ENCODE measurements at places on chromosomes 7 and 10.

- DNase-seq = no peak
Measured at GRCh38 chr7:5284304-5285281, 1.9 kb downstream of the SLC29A4 start.

GRCh38 chr10:94424714-94425337 lies 22.5 kb downstream of the TBC1D12 start:
- DNase-seq = no peak

GRCh38 chr10:16384021-16384420 lies 52.8 kb upstream of the PTER start:
- no peak for DNase-seq

DNA sequence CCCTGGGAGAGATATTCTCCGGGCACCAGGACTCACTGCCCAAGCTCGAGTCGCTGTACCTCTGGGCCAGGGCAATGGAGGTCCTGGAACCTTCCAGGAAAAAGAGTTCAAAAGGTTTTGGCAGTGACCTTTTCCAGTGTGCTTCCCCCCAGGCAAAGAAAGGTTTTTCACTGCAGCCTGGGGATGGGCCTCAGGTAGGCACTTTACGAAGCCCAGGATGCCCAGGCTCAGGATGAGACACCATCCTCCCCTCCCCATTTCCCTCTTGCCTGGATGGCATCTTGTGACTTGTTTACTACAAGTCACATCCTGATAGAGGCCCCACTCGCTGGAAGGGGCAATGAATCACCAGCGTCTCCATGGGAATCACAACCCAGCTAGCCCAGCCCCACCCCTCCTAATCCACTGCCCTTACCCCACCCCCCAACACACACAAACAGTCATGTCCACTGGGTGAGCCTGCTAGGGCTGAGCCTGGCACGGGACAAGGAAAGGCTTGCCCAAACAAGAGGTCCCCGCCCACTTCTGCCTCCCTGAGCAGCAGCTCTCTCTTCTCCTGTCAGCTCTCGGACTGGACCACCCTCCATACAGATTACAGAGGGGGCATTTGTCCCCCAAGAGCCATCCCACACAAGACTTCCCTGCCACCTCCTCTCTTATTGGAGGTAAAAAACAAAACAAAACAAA lies 93.8 kb upstream of the SMNDC1 start:
- peak; percentile 18 for DNase-seq

GRCh38 chr10:8700689-8701088 lies 646.2 kb downstream of the GATA3 start:
- no peak for DNase-seq

GRCh38 chr10:17101257-17101909 lies 28.2 kb downstream of the CUBN start:
- no peak for DNase-seq

- no peak for DNase-seq
Measured at GRCh38 chr7:22193450-22193983, 163.4 kb downstream of the RAPGEF5 start.

GRCh38 chr10:125774581-125775191 lies 935 bp downstream of the MMP21 start:
- DNase-seq = no peak

DNA sequence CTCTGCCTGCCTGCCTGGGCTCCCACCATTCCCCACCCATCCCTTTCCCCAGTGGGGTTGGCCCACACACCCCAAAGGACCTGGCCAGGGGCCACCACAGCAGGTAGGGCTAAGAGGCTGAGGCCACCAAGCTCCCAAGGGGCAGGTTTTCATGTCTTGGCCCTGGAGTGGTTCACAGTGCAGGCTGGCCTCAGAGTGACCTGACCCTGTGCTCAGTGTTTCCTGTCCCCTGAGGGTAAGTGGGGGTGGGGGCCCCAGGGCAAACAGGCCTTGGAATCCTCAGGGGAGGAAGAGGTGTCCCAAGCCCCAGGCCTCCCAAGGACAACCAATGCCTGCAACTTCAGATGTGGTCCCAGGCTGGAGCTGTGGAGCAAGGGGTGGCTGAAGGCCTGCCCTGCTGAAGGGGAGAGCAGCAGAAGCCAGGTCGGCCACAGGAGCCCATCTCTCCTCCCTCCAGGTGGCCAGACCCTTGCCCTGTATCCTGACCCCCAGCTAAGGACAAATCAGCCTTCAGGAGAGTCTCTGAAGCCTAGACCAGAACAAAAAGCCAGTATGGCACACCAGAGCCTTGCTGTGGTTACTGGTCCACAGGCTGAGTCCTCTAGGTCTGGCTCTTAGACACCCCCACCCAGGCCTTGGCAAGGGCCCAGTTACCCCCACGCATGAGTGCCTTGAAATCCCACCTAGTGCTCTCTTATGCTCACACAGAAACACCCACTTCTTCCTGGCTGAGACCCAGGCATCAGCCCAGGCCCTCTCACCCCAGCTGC lies 27.6 kb downstream of the POLL start:
- DNase-seq = no peak

GRCh38 chr7:85185424-85186082 lies 1.3 kb downstream of the SEMA3D start:
- peak; percentile 16 for DNase-seq

GRCh38 chr10:108905821-108906220 lies 1017.5 kb downstream of the XPNPEP1 start:
- no peak for DNase-seq

DNA sequence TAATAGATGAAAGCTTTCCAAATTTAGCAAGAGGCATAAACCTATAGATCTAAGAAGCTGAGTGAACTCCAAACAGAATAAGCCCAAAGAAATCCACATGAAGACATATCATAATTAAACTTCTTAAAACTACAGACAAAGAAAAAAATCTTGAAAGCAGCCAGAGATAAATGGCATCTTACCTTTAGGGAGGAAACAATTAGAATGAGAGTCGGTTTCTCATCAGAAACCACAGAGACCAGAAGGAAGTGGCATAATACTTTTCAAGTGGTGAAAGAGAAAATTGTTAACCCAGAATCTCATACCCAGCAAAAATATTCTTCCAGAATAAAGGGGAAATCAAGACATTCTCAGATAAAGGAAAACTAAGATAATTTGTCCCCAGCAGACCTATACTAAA lies 98.9 kb upstream of the NANOS1 start:
- no peak for DNase-seq

DNA sequence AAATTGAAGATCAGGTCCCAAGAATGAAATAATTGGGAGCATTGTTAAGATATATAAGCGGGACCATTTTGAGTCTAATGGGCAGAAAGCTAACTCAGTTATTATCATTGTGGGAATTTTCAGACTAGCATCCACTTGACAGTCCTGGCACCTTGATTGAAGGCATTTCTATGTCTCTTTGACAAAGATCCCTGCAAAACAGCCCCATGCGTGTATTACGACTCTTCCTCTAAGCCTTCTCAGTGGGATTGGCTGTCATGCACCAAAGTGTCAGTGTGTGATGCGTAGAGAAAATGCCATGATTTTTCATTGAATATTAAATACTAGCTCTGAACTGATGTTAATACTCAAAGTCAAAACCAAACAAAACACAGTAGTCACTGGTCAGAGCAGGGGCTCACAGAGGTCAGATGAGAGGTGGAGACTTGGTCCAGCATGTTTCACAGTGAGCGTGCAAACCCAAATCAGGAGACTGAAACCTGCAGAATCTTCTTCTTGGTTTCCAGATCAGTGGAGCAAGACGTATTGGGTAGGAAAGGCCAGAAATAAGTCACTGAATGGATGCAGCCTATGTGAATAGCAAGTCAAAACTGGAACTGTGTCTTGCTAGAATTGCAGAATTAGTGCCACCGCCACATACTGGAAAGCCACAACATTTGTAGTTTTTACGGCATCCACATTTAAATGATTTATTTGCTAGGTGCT lies 303.6 kb upstream of the AKR1E2 start:
- no peak for DNase-seq

DNA sequence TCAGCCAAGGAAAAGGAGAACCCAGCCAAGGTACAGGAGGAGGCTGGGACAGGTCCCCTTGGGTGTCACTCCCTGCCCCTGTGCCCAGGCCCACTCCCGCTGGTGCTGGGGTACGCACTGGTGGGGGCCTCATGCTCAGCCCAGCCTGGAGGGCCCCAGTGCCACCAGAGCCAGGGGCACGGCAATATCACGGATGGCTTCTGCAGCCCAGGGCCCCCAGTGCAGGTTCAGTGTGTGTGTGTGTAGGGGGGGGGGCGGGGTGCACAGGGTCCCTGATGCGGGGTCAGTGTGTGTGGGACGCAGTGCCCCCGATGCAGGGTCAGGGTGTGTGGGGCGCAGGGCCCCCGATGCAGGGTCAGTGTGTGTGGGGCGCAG lies 23.4 kb upstream of the ZNF716 start:
- no peak for DNase-seq

DNA sequence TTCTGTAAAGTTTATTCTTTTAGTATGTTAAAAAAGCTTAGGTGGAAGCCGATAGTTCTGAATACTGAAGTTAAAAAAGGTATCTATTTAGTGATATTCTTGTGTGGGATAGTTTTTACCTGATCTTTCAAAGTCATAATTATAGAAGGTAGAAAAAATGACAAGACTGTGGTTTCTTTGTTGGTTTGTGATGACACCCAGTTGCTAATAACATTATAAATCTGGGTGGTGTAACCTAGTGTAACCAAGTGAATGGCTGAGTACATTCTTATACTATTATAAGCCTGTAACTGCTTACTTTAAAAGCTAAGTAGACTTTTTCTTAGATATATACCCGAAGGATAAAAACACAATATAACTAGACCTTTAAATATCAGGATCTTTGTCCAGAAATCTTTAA lies 2.3 kb downstream of the CDK13 start:
- no peak for DNase-seq

- no peak for DNase-seq
Measured at GRCh38 chr10:88974012-88974411, 16.6 kb upstream of the FAS start.

DNA sequence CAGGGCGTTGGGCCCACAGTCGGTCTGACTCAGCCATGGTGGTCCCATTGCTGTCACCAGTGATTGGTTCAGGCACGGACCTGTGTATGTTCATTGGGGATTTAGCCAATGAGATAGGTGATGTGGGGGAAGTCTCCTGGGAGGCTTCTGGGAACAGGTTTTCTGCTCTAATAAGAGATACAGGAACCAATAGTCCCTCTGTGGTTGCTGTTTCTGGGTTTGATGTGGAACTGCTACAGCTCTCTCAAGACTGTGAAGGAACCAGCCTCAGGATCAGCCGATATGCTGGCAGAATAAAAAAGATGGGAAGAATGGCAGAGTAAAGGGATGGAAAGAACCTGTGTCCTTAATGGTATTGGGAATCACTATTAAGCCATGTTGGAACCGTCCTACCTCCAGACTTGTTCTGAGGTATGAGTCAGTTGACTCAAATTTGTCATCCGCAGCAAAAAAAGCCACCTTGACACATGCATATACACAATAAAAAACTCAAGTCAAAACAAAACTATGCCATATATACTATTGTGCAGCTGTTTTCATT lies 70.6 kb downstream of the MCMBP start:
- DNase-seq = no peak

DNA sequence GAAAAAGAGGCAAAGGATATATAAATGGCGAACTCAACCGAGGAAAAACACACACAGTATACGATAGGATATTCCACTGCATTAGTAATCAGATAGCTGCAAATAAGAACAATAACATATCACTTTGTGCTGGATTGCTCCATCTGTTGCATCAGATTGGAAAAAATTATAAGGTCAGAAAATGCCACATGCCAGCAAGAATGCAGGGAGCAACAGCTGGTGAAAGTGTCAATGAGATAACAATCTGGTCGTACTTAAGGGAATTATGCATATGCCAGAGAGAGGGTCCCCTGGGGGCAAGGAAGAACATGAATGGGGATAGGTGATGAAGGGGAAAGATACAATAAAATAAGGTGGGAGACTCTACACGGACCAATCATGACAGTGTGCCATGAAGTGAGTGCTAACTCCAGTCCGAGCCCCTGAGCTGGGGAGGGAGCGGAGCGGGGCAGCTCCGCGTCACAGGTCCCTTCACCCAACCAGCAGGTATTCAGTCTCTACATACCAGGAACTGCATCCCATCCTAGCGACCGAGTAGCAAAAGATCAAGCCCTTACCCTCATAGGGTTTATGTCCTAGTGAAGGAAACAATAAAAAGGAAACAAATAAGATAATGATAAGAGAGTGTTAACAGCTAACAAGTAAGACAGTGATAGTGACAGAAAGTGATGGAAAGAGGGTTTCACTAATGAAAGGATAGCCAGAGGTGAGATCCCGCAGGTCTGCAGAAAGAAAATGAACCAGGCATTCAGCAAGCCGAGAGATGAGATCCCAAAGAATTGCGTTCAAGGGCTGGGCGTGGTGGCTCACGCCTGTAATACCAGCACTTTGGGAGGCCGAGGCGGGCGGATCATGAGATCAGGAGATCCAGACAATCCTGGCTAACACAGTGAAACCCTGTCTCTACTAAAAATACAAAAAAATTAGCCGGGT lies 9.4 kb downstream of the MPP7 start:
- DNase-seq = no peak

- DNase-seq = peak; percentile 31
Measured at GRCh38 chr10:30999070-30999712, 32.5 kb downstream of the ZNF438 start.

DNA sequence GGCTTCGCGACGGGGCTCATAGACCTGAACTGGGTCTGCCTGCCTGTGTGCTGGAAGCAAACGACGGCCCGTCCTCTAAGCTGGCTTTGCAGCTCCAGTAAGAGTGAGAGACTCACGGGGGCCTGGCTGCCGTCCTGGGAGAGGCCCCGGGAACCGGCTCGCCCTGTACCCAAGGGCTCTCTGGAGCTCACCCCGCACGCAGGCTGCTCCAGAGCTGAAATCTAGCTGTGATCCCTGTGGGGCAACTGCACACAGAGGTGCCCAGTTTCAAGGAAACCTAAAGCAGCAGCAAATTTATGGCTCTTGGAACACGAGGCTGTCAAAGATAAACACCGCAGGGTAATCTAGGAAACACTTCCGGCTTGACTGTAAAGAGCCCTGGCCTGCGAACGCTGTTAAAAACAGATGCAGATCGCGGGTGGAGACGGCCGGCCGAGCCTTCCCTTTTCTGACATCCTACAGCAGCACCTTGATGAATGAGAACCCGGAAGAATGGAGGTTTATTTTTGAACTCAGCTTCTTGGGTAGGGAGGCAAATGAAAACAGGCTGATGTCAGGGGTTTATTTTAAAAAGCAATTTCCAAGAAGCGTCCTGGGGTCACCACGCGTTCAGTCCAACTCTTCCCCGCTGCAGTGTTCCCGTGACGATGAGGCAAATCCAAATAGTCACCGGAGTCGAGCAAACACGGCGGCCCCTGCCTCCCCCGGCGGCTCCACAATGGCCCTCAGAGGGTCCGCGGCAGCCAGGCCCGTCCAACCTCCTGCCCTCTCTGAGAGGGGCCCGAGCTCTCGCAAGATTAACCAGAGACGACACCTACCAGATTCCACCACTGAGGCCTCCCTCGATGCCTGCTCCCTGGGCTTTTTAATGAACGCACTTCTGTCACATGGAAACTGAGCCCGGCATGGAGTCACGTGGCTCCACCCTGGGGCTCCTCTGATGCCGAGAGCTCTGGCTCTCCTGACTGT lies 29.6 kb downstream of the AMZ1 start:
- DNase-seq = peak; percentile 76

GRCh38 chr7:44894888-44895580 lies 9.7 kb upstream of the PURB start:
- DNase-seq = no peak
